ENCODE measurements at places on chromosomes 13 and 19.
A peak's percentile ranks its signal among the peaks of the same experiment; 100 is the strongest.

GRCh38 chr13:24203273-24203672 is 42.8 kb downstream of the SPATA13 start:
- DNase-seq: no peak

DNA sequence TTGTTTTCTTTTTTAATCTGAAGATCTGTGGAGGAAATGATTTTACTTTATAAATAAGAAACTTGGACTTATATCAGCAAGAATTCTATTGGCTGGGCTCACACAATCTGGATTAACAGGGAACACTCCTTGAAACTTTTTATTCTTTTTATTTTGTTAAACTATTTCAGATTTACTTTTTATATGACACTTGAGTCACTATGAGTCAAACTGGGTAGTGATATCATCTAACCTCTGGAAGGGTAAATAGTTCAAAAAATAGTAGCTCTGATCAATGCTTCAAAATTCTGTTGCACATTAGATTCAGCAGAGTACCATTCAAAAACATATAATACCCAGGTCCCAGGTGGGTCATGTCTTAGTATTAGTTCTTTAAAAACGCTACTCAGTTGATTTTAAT is 55.1 kb upstream of the NBEA start:
- no peak for DNase-seq

- DNase-seq: no peak
Observed at GRCh38 chr19:46601318-46602224, at the start of gene CALM3. TSS of gene CALM3 (plus strand) at chr19:46601330. CDS start at chr19:46601435, 105 bp downstream.

DNA sequence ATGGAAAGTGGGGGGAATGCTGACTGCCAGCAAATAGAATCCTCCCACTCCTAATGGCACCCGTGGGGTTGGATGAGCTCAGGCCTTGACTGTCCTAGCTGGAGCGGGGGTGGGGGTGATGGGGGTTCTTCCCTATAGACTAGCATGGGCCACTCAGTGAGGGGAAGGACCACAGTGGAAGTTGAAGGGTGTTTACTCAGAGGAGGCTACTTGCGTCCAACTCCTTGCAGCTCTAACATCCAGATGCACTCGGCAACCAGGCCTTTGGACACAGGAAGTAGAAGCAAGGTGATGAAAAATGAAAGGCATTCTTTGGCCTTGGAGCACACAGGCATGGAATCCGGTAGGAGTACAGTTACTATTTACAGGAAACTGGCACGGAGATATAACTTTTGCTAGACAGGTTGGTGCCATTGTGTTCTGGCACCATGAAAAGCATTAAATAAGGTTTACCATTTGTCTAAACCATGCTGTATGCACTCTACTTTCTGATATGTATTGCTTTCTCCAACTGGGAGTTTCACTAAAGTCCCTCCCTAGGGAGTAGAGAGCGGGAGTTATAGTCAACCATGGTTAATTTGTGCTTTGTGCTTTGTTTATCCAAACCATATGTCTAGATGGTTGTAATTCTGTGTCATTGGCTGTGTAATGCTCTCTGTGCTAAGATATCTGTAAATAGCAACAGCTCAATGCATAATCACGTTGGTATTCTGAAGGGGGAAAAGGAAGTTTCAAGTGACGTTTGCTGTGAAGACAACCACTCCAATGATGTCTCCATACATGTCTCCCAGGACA is 125.3 kb downstream of the TSHZ3 start:
- no peak for DNase-seq

DNA sequence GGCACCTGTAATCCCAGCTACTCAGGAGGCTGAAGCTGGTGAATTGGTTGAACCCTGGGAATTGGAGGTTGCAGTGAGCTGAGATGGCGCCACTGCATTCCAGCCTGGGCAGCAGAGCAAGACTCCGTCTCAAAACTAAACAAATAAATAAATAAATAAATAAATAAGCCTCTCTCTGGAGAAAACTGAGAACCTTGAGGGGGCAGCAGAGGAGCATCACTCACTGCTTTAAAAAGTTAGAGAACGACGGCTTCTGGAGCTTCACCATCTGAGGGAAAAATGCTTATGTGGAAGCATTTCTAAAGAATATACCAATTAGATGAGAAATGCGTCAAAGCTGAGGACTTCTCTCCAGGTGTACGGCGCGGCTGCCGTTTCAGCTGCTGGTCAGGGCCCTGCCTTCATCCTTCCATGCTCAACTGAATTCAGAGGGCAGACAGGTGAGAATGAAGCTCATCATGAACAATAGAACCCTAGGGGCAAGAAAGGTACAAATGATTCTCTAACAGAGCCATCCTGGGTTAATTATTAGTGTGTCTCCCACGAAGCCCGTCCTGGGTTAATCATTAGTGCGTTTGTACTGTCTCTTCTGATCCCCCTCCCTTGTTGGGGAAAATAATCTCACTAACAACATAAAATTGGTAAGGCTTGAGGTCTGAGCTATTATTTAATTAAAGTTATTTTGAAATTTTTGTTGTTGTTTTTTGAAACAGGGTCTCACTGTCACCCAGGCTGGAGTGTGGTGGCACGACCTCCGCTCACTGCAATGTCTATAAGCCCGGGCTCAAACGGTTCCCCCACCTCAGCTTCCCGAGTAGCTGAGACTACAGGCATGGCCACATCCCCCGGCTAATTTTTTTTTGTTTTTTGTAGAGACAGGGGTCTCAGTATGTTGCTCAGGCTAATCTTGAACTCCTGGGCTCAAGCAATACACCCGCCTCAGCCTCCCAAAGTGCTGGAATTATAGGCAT is 80.1 kb downstream of the IPO5 start:
- DNase-seq: peak; percentile 55

- DNase-seq: no peak
Observed at GRCh38 chr19:519449-519865, 12.1 kb upstream of the CDC34 start.

DNA sequence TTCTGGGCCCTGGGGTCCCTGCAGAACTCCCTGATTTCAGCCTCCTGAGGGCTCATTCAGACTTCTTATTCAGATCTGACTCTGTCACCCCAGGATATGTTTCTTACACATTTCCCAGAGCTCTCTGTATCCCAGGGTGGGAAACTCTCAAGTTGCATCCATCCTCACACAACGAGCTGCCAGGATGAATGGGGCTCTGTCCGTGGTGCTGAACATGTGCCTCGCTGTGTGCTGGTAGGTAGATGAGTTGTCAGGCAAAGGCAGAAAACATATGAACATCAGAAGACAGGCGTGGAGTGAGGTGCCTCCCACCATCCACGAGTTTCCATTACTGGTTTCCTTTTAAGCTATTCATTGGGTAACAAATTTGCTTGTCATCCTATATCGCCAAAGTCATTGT is 11.4 kb upstream of the IGFL1 start:
- DNase-seq: no peak

DNA sequence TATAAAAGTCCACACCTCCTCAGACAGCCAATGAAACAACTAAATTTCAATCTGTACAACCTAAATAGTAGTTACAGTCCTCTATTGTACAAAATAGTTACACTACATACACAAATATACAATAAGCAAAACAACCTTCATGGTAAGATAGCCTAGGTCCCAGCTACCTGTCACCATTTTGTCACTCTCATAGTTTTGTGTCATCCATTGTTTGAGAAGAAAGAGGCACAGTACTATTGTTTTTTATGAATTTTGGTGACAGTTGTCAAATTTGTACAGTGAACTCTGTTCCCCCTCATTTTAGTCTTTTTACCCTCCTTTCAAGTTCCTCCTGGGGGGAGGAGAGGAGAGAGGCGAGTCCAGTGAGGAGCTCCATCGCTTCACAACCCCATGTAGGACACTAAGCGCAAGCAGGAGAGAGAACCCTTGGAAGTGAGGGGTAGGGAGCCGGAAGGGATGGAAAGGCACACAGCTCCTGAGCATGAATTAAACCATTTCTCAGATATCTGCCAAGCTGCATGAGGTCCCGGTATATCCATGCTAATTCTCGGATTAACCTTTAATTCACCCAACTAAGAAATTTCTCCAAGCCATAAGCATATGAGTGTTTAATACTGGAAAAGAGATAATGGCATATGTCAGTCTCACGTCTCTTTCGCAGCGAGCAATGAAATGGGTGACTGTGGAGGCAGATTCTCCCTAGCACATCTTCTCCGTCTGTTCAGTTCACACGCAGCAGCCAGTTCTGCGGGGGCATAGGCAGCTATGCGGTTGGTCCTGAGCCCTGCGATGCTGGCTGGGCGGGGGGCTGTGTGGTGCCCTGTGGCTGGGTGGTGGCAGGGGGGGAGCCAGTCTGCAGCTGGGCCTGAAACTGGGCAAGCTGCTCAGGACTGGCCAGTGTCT is 60.5 kb downstream of the SERP2 start:
- DNase-seq: no peak

DNA sequence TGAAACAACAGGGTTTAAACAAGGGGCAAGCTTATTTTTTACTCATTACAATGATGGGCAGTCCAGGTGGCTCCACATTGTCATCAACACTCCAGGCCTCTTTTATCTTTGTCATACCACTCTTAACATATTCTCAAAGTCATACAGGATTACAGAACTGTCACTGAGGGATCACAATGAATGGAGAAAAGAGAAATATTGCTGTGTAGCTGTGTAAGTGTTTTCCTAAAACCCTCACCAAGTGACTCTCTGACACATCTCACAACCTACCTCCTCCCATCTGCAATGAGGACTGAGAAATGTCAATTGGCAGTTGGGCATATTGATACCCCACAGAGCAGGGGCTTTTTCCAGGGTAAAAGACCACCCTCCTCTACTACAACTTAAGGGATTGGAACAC is 562.1 kb downstream of the TBC1D4 start:
- DNase-seq: no peak

DNA sequence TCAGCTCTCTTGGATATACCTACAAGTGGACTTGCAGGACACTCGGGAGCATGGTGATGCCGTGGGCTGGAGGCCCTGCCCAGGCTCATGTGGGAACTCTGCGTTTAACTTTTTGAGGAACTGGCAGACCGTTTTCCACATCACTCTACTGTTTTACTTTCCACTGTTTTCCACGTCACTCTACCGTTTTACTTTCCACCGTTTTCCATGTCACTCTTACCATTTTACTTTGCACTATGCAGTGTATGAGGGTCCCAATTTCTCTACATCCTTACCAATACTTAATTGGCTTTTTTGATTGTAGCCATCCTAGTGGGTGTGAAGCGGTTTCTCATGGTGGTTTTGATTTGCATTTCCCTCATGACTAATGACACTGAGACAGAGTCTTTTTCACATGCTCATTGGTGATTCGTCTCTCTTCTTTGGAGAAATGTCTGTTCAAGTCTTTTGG is 40.5 kb downstream of the GATAD2A start:
- no peak for DNase-seq

DNA sequence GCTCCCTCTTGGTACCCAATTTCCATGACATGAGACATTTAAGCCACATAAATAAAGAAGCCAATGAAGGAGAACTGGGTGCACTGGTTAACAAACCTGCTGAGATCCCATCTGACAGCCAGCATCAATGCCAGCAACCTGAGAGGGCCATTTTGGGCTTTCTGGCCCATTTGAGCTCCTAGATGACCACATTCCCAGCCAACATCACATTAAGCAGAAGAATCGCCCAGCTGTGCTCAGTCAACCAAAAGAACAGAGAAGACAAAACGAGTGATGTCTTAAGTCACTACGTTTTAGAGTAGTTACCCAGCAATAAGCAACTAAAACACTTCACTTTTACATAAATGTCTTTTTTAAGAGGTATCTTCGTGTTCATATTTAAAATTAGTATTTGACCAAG is 21.9 kb downstream of the LCP1 start:
- DNase-seq: peak; percentile 86

GRCh38 chr13:108332791-108333190 is 63.3 kb downstream of the TNFSF13B start:
- DNase-seq: no peak

DNA sequence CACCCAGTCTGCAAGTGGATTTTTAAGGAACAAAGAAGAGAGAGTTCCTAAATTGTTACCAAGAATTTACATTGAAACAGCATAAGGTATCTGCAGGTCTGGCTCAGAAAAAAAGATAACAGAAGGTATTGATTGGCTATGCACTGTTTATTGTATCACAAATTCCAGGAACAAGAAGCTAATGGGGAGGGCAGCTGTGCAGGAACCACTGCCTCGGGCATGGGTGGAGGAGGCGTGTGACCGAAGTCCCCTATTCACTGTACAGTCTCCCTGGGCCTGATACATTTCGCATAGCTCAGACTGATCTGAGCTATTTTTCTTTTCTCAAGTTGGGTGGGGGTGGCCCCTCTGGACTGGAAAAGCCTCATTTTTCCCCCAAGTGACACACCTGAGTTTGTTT is 11.7 kb downstream of the NECTIN2 start:
- DNase-seq: no peak

DNA sequence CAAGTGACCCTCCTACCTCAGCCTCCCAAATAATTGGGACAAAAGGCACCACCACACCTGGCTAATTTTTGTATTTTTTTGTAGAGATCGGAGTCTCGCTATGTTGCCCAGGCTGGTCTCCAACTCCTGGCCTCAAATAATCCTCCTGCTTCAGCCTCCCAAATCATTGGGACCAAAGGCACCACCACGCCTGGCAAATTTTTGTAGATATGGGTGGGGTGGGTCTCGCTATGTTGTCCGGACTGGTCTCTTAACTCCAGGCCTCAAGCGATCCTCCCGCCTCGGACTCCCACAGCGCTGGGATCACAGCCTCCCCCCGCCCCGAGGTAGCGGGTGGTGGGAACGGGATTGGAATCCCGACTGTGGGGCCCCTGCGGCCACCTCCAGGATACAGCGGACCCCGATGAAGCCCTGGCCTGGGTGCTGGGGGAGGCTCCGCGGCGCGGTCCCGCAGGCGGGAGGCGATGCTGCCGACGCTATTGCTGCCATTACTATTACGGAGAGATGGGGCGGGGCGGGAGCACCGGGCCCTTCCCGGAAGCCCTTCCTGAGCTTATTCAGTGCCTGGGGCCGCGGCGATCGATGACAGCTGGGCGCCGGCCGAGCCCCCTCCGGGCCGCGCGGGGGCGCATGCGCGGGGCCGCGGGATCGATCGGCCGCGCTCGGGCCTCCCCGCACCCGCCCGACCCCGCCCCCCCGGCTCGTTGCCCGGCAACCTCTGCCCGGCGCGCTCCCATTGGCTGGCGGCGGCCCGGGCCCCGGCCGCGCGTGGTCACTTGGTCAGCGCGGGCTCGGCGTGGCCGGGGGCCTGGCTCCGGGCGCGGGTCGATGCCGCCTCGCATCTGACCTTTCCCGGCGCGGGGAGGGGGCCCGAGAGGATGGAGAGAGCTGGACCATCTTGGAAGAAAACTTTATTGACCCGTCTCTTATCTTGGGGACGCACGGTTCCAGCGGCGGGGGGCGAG is 27.9 kb upstream of the ONECUT3 start:
- DNase-seq: peak; percentile 46

GRCh38 chr13:50238922-50239321 is 223.7 kb downstream of the KCNRG start:
- DNase-seq: no peak

- no peak for DNase-seq
Observed at GRCh38 chr13:39385154-39385553, 217.8 kb downstream of the LHFPL6 start.

Data from cerebellar cortex (tissue), 1 donor.